Panc1 (cell line): ENCODE measurements at places on chromosomes 12 and 14.

GRCh38 chr14:98187281-98187680 is 1084.7 kb downstream of the BCL11B start:
- no peak for DNase-seq
- H3K36me3 ChIP-seq: no peaks in the 10 kb centered on the region
- H3K27me3 ChIP-seq: no peaks in the 10 kb centered on the region
- no peak overlapping the region for H3K27ac ChIP-seq

GRCh38 chr12:121184984-121185889 is 24.7 kb upstream of the P2RX4 start:
- no peaks in the 10 kb centered on the region for H3K4me1 ChIP-seq
- no peaks in the 10 kb centered on the region for H3K36me3 ChIP-seq
- H3K4me3 ChIP-seq: no peak overlapping the region
- no peaks in the 10 kb centered on the region for H3K27me3 ChIP-seq

DNA sequence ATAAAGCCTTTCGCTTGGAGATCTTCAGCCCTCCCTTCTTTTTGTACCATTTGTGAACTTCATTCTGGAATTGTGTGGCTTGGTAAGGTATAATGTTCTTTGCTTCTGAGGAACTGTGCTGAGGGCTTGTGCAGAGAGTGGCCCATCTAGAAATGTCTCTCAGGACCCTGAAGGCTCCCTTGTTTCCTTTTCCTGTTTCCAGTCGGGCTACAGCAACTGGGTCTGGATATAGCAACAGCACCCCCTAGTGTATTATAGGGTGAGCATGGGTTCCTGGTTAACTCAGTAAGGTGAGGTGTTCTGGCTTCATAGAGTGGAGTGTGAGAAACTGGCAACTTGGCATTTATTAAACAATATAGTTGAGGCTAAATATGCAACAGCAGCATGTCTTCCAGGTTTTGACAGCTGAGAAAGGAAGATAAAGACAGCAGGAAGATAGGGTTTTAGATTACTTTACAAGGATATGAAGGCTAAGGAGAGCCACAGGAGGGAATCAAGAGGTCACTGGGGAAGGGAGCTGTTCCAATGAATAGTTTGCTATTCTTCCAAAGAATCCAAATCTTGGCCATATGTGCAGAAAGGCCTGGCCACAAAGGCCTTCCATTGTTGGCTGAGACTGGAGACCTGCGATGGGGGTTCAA is 49.1 kb upstream of the RNU6-8 start:
- H3K4me3 ChIP-seq: no peak overlapping the region
- H3K27ac ChIP-seq: no peak overlapping the region
- peak; percentile 51 for DNase-seq
- no peaks in the 10 kb centered on the region for H3K4me1 ChIP-seq

DNA sequence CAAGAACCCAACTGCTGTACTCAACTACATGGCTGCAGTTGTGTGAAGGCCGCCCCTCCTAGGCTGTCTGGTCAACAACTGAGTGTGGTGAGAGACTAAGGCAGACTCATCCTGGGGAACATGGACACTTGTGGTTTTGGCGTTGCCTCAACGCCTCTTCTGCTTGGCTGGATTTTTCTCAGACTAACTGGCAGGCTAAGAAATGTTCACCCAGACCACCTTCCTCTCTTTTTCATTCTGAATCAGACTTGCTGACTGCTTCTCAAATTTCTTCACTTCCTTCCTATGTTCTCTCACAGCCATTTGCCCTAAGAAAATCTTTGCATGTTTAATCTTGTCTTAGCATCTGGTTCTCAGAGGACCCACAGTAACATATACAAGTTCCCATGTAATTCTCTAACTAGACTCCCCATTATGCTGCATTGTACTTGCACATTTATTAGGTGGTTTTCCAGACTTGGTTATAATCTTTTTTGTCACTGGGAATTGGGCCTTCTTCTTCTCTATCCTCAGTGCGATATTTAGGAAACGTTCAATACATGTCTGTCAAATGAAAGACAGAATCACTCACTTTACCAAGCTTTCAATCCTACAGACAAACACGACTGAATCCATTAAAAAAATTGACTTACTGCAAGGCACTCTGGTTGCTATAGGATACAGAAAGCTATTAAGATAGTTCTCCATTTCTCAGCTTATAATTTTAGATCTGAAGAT is 327.6 kb downstream of the CCER1 start:
- no peak overlapping the region for H3K4me3 ChIP-seq
- no peaks in the 10 kb centered on the region for H3K36me3 ChIP-seq
- DNase-seq: no peak
- H3K27me3 ChIP-seq: no peaks in the 10 kb centered on the region

DNA sequence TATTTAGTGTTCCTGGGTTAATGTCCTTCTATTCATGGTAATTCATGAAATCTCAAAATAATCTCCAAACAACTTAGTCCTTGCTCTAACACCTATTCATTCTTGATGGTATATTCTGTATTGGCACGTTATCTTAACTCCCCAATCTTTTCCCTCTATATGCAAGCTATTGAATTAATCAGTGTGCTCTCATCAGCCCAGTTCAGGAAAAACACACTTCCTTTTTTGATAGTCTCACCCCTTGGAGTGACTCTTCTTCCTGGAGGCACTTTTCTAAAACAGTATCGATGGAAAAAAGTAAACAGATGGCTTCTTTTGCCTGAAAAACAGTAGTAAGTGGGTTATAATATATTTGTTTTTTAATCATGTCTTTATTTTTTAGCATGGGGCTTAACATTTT is 28.6 kb downstream of the TULP3 start:
- peaks cover 7% of the 10 kb centered on the region; the same call in 1 of the 2 replicates for H3K36me3 ChIP-seq
- no peaks in the 10 kb centered on the region for H3K27me3 ChIP-seq
- H3K4me3 ChIP-seq: no peak overlapping the region
- H3K4me1 ChIP-seq: no peaks in the 10 kb centered on the region
- H3K27ac ChIP-seq: no peak overlapping the region
- no peak for DNase-seq

DNA sequence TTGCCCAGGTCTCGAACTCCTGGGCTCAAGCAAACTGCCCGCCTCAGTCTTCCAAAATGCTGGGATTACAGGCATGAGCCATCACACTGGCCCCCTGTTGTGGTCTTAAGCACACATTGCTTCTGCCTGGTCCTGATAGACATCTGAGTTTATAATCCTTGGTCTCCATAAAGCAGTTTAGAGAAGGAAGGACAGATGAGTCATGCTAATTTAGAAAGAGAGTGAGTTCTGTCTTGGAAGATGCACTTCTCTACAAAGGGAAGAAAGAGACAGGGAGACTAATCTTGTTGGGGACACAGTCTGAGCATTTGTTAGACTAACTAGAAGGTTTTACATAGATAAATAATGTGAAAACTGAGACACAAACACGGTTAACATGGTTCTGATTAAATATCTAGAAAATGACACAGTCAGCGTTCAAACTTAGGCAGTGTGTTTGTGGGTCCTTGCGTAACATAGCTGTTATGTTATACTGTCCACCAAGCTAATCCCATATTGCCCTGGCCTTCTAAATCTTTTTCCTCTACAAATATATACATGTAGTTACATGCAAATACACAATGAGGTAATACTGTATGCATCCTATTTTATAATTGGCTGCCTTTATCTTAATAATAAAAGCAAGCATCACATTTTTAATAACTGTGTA is 31.0 kb downstream of the SAMD4A start:
- H3K36me3 ChIP-seq: no peaks in the 10 kb centered on the region
- H3K27me3 ChIP-seq: no peaks in the 10 kb centered on the region
- no peak overlapping the region for H3K4me3 ChIP-seq
- no peaks in the 10 kb centered on the region; the same call in 1 of the 2 replicates for H3K4me1 ChIP-seq
- no peak overlapping the region for H3K27ac ChIP-seq
- no peak for DNase-seq

GRCh38 chr12:78271546-78271945 is 440.9 kb downstream of the NAV3 start:
- no peak for DNase-seq
- H3K4me3 ChIP-seq: no peak overlapping the region
- no peaks in the 10 kb centered on the region for H3K27me3 ChIP-seq

DNA sequence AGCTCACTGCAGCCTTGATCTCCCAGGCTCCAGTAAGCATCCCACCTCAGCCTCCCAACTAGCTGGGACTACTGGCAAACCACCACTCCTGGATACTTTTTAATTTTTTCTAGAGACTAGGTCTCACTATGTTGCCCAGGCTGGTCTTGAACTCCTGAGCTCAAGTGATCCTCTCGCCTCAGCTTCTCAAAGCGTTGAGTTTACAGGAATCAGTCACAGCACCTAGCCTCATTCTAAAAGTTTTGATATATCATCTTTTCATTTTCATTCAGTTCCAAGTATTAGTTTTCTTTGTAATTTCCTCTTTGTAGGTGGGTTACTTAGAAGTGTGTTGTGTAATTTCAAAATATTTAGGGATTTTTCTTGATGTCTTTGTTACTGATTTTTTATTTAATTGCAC is 9.6 kb downstream of the CBX5 start:
- no peak for DNase-seq
- H3K27ac ChIP-seq: peak overlapping the region; percentile 0; the same call in 1 of the 2 replicates
- no peak overlapping the region for H3K4me3 ChIP-seq
- peaks cover 15% of the 10 kb centered on the region for H3K36me3 ChIP-seq

DNA sequence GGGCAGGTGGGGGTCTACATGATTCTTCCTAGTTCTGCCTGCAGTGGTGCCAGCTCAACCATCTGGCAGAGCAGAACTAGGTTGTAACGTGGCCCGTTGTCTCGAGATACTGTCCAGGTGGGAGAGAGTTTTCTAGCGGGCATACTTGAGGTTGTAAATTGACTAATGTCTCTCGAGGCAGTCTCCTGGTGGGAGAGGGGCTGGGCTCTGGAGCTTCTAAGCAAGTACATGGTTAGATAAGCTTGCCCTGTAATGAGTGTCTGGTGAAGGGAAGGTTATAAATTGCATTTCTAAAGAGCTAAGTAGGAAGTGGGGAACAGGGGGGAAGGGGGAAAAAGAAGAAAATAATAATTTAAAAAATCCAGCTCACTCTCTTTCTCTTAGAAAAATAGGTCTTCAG is 18.1 kb downstream of the BDKRB1 start:
- no peaks in the 10 kb centered on the region for H3K36me3 ChIP-seq
- no peak for DNase-seq
- no peak overlapping the region for H3K4me3 ChIP-seq
- no peaks in the 10 kb centered on the region for H3K4me1 ChIP-seq

DNA sequence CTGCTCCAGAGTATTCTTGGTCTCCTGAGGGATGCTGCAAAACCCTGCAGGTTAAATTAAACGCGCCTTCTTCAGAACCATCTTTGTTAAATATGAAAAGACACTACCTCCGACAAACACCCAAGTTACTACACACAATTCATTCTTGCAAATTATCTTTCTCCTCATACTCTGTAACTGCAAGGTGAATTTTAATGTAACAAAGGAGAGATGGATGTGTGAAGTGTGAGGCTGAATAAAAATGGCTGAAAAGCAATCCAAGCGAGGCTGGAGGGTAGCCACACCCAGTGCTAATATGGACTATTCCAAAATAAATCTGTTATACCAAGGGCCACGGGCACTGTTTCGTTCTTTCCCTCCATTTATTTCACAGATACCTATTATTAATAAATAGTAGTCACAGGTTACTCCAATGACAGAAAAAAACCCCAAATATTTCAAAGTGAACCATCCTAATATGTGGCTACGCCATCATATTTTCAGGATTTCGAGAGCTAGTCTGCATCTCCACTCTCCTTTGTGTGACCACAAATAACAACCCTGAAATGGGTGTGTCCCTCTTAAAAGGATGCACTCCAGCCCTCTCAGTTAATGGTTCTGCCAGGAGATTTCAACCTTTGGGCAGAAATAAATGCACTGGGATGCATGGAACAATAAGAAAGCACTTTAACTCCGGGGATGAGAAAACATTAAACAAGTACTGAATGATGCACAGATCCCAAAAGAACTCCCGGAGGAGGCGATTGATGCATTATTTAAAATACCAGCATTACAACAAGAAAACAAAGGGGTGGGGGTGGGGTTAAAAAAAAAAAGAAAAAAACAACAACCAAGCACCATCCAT is 53.1 kb upstream of the CCDC175 start:
- no peaks in the 10 kb centered on the region for H3K4me1 ChIP-seq
- no peak for DNase-seq
- H3K27ac ChIP-seq: no peak overlapping the region
- no peaks in the 10 kb centered on the region for H3K36me3 ChIP-seq
- H3K4me3 ChIP-seq: no peak overlapping the region

- DNase-seq: no peak
- no peak overlapping the region for H3K27ac ChIP-seq
- no peaks in the 10 kb centered on the region for H3K36me3 ChIP-seq
Measured at GRCh38 chr12:55624056-55624455, 12.6 kb upstream of the OR10P1 start.

DNA sequence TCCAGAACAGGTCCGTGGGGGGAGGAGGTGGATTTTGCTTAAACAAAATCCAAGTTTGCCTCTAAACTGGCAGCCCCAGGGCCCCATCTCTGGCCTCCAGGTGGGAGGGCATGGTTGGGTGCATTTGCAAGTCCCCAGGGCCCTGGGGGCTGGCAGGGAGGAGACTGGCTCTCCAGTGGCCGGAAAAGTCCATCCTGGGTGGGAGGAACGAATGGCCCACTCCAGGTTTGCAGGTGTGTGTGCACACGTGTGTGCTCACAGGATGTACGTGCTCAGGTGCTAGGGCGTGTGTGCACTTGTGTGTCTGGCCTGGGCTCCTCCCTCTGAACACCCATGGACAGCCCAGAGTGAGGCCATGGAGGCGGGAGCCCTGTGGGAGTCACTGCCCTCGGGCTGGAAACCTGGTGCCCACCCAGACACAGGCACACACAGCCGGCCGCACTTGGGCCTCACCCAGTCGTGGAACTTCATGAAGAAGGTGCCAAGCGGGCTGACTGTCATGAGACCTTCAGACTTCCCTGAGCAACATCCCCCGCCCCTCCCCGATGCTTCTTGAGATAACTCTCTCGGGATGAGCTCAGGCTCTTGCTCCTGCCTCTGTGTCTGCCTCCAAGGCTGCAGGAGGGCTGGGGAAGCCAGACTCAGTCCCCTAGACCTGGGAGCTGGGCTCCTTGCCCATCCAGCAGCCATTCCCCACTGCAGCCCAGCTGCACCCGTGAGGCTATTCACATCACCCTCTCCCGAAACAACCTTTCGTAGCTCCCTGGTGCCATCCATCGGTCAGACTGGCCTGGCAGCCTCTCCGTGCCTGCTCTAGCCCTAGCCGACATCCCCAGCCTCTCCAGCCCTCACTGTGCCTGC is 9.4 kb downstream of the AHNAK2 start:
- no peaks in the 10 kb centered on the region for H3K36me3 ChIP-seq
- H3K4me1 ChIP-seq: peaks cover 55% of the 10 kb centered on the region
- DNase-seq: no peak
- no peaks in the 10 kb centered on the region for H3K27me3 ChIP-seq
- peak overlapping the region; percentile 93 for H3K27ac ChIP-seq
- peak overlapping the region; percentile 65 for H3K4me3 ChIP-seq

DNA sequence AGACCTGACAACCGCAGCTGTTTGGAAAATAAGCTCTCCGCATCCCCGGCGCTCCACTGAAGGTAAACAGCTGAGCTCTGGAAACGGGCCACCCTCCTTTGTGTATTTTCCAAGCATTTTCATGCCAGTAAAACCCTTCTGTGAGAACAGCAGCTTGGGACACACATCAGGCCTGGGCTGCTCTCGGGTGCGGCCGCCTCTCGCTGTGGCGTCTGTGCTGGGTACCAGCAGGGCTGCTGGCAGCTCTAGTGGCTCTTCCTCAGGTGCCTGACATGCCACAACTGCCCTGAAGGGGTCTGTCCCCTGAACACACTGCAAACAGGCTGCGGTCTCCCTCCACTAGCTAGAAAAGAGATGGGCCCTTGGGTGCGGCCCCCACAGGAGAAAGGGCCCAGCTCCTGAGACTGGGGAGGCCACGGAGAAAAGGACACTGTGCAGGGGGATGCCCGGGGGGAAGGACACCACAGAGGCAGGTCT is 96.3 kb downstream of the ITPK1 start:
- no peaks in the 10 kb centered on the region for H3K36me3 ChIP-seq
- no peak overlapping the region for H3K27ac ChIP-seq
- no peak overlapping the region for H3K4me3 ChIP-seq
- no peak for DNase-seq
